Astrocyte (in vitro differentiated cells and primary cell): ENCODE measurements at places on chromosomes 1 and 21.

DNA sequence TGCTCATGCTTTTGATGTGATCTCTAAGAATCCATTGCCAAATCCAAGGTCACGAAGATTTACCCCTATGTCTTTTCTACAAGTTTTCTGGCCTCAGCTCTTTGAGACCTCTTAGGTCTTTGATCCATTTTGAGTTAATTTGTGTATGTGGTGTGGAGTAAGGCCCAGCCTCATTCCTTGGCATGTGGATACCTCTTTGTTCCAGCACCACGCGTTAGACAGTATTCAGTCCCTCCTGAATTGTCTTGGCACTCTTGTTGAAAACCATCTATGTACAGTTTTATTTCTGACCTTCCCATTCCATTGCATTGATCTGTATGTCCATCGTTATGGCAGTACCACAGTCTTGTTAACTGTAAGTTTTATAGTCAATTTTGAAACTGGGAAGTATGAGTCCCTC lies 8.0 kb upstream of the FTCD start:
- DNase-seq = no peak

DNA sequence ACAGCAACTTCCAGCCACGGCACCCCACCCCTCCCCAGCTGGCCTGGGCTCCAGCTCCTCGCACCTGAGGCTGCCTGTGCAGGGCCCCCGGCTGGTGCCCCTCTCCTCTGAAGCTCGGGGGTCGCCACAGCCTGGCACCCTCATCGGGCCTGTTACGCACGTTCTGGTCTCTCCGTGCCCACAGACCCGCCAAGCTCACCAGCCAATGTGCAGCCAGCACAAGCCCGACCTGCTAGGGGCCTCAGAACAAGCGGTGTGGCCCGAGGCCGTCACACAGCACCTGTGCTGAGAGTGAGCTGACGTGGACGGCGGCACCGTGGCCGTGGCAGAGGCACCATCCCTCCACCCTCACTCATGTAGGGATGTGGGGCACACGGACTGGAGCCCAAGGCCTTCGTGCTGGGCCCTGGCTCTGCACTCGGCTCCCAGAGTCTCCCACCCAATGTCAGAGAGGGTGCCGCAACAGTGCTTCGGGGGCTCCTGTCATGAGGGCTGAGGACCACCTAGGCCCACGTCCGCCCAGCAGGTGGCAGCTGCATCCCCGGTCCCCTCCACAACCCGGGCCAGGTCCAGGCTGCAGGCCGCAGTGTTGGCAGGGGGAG lies 4.4 kb upstream of the SAMD11 start:
- DNase-seq = no peak

- no peak for DNase-seq
Measured at GRCh38 chr1:199265319-199265718, 626.5 kb downstream of the PTPRC start.

DNA sequence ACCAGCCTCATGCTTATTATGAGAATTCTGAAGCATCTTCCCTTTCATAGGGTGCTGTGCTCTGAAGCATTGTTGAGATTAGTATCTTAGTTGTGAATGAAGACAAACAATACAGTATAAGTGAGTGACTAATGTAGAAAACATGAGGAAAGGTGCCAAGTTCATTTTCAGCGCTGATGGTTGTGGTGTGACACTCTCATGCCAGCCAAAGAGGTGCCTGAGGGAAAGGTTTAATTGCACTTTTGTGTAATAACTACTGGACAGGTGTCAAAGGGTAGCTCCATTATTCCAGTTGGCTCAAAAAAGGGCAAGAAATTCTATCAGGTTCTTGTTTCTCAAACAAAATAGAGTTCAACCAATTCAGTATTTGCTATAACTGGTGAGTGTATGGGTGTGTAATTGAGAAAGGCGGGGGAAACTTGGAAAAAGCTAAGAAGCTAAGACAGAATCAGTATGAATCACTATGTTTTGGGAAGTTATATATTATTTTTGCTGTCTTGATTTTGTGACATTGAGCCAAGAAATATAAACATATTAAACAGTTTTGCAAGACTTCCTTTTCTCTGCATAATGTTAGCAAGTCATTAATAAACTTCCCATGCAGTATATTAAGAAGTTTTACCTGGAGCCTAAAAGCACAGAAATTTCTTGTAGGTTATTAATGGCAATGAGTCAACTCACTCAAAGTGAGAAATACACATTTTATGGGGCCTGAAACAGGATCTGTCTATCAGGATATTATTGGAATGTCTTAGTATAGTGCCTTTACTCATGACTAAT lies 31.8 kb downstream of the KCNK2 start:
- DNase-seq = peak; percentile 89

DNA sequence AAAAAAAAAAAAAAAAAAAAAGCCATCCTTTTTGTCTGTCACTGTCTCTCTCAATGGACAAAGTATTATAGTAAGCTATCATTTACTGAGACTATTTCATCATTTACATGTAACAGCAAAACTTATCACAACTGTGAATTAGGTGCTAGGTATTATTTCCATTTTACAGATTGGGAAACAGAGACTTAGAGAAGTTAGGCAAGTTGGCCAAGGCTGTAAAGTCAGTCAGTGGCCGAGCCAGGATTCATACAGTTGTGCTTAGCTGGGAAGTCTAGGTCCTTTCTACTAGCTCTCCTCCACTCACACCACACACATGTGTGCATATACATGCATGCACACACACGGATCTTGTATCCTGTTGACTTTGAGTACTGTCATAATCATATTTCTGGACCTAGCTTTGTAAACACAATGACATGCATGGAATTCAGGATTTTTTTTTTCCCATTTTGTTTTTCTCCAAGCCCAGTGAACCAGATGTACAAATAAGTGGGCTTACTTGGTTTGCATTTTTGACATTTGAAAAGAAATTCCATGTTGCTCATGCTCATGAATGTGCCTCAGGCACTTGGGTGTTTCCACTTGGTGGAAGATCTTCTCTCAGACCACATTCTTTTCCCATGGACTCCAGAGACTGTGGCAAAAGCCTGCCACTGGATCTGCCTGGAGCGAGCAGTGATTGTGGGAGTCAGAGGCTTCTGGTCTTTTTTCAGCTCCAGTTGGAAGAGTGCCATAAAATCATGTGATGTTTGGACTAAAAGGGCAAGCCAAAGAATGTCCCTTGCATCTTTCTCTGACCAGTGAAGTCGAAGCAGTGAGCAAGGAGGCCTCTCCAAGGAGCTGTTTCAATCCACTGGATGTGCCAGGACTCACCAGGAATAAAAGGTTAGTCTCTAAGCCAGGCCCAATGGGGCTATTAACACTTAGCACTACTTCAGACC lies 61.7 kb upstream of the DNAJC6 start:
- DNase-seq = peak; percentile 50

- no peak for DNase-seq
Measured at GRCh38 chr21:21159253-21159899, 161.2 kb downstream of the NCAM2 start.
